T-helper 2 cell (primary cell): ENCODE measurements at places on chromosomes 1 and 21.

GRCh38 chr1:179883040-179883744 is 1.1 kb downstream of the TOR1AIP1 start:
- peak; percentile 23 for DNase-seq

- DNase-seq, result no peak
Observed at GRCh38 chr21:42746593-42747275, 93.3 kb downstream of the PDE9A start.

DNA sequence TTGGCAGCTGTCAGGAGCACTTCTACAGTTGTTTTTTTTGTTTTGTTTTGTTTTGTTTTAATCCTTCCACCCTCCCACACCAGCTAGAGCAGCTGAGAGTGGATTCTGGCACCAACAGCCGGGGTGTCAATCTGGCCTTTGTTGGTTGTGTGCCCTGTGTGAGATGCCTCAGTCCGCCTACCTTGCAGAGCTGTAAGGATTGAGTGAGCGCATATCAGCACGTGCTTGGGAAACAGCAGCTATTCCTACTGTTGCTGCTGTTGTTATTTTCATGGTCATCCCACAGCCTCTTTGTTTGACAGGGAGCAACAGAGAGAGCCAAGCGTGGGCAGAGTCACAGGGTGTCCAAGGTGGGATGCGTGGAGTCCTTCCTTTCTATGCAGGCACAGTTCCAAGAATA is 50.4 kb downstream of the PGBD5 start:
- no peak for DNase-seq

GRCh38 chr1:115465802-115466363 is 127.8 kb upstream of the NGF start:
- DNase-seq, result no peak

GRCh38 chr1:246647513-246647912 is 76.7 kb upstream of the SCCPDH start:
- no peak for DNase-seq

- no peak for DNase-seq
Observed at GRCh38 chr1:221644145-221644448, 97.8 kb downstream of the DUSP10 start.

- no peak for DNase-seq
Observed at GRCh38 chr1:175969231-175969630, 225.8 kb upstream of the TNR start.
